ENCODE measurements at places on chromosomes 7 and 10.

GRCh38 chr10:77149706-77150105, 487.9 kb downstream of the KCNMA1 start:
- DNase-seq, result no peak

- no peak for DNase-seq
These were observed 113.4 kb downstream of the FGFR2 start for GRCh38 chr10:121484816-121485215.

DNA sequence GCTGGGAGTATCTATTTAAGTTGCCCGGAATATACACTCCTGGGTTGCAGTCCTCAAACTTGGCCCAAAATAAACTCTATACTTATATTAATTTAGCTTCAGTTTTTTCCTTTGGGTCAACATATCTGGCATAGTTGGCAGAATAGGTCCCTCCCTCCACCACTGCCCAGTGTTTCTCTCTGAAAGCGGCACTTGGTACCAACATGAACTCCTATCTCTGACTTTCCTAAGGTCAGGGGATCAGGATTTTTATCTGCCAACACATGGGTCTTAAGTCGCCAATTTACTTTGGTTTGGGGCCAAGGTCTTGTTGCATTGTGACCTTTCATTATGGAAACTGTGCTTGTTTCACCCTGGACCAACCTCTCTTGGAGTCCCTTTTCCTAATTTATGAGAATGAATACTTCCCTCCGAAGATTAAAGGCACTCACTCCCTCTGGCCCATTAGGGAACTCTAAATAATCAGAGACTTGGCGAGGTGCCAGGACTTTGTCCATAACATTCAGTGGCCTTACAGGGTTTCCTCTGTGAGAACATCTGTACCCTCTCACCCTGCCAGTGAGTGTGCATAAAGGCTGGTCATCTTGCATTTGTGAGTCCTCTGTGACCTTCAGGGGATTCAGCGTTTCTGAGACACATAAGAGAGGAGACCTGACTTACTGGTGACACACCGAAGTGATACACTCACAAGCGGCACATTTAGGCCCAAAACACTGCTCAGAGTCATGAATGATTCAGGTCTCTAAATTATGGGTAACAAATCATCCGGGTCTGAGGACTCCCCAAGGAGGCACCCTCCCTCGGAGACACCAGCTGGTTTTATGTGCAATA, 19.7 kb upstream of the FKBP9 start:
- DNase-seq, result no peak

- no peak for DNase-seq
These were observed 100.1 kb downstream of the KLF6 start for GRCh38 chr10:3684891-3685290.

- no peak for DNase-seq
These were observed 80.6 kb downstream of the VWA2 start for GRCh38 chr10:114319406-114320248.

- DNase-seq, result no peak
These were observed 198.9 kb upstream of the AUTS2 start for GRCh38 chr7:69399401-69399800.

DNA sequence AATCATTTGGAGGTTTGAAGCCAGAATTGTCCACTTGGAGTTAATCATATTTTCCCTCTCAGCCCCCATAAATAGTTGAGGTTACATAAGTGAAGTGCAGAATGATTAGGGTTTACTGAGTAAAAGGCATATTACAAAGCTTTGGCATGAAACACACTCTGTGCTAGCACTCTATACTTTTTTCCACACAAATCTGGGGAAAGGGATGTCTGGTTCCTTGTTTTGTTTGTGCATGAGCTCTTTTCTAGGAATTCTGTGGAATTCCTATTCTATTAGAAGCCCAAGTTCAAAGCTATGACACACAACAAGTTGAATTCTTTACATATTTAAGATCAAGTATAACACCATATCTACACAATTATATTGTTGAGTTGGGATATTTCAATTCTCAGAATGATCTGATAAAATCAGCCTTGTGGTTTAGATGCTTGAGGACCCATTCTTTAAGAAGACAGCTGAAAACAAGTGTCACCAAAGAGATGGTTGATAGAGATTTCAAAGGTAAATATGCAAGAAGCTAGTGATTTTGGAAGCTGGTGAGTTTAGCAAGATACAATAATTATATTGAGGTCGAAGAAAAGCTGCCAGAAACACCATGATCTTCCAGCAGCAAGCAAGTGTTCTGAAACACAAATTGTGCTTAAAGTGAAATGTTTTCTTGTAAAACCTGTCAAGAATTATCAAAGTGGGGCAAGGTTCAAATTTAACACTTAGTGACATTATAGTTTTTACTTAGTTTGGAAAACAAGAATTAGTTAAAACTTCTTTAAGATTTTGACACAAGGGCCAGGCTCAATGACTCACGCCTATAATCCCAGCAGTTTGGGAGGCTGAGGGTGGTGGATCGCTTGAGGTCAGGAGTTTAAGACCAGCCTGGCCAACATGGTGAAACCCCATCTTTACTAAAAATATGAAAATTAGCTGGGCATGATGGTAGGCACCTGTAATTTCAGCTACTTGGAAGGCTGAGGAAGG, 122.6 kb downstream of the INHBA start:
- no peak for DNase-seq

All from germinal center (tissue), 1 donor.